ENCODE measurements at places on chromosomes 13 and 19.

DNA sequence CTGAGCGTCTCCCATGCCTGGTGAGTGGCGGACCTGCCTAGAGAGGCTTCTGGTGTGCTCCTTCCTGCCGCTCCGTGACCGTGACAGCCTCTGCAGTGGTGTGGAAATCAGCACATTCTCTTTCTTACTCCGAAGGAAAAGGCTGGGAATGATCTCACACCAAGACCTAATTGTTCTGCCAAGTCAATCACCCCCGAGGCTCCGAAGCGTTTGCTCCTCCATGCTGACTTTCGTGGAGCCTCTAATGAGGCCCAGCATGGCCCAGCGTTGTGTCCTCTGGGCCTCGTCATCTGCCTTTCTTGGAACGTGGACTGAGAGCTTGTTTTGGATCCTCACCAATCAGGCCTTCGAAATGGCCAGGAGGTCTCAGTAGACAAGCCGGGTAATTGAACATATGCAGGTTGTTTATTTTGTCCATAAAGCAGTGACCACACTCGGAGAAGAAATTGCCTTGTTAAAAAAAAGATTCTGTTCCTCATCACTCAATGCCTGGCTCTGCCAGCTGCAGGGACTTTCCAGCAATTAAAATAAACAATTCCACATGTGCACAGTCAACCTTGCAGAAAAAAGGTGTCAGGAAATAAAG is 107.1 kb downstream of the UBL3 start:
- DNase-seq, result no peak

- no peak for DNase-seq
Measured at GRCh38 chr19:50002386-50002960, 22.7 kb downstream of the VRK3 start.

- DNase-seq, result no peak
Measured at GRCh38 chr19:33358408-33358807, 15.1 kb upstream of the CEBPG start.

GRCh38 chr13:111874981-111875380 is 192.0 kb upstream of the SOX1 start:
- DNase-seq, result no peak

DNA sequence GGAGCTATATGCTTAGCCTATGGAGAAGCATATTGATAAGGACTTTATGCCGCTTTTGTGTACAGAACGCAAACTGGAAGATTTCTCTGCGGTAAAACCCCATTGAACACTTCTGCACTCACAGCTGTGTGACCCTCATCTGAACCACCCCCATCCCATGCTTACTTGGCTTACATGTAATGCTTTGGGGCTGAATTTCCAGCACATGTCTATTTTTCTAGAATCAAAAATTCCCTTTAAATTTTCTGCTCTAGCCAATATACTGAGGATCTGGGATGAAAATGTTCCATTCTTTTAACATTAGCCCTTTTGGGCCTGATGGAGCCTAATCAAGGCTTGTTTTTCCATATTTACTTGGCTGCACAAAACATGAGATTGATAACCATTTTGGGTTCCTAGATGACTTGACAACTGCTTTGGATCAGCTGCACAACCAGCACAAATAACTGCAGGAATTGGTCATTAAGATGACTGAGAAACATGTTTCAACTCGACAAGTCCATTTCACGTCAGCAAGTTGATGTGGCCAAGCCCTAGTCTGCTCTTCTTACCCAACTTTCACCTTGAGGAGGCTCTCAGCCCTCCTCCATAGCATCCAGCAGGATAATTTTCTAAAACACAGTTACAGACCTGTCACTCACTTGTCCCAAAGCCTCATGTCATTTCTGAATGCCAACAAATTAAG is 52.4 kb downstream of the TNFSF11 start:
- no peak for DNase-seq

DNA sequence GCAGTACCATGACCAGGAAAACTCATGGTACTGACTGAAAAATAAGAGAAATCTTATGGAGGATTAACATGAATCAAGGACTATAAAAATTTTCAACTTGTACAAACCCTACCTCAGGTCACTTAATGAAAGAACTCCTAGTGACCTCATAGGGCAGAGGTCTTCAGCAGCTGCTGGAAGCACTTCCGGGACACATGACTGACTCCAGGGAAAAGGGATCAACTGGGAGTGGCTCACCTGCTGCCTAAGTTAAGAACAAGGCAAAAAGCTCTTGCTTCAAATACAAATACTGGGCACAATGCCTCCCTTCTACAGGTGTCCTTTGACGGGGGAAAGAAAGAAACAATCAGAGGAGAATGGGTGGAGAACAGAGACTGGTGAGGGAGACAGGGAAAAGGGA is 18.6 kb downstream of the DOCK9 start:
- DNase-seq, result no peak

GRCh38 chr13:37241786-37242185 is 136.3 kb upstream of the CSNK1A1L start:
- no peak for DNase-seq

DNA sequence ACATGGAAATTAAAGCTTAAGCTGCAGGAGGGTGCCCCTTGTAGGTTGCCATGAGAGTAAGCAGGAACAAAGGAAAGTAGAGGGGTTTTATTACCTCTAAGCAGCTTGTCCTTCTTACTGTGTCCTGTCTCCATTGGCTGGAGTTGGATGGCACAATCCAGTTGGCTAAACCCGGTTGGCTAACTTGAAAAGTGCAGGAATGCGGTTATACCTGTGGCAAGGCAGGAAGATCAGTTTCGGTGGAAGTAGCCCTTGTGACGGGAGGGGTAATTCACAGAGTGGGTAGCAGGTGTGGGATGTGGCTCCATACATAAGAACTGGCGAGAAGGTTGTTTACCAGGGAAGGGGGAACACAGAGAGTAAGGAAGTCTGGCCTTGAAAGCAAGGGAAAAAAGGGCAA is 3.2 kb downstream of the ZNF726 start:
- DNase-seq, result no peak

- peak; percentile 3 for DNase-seq
Measured at GRCh38 chr13:28493740-28494503, 1.0 kb downstream of the FLT1 start.

DNA sequence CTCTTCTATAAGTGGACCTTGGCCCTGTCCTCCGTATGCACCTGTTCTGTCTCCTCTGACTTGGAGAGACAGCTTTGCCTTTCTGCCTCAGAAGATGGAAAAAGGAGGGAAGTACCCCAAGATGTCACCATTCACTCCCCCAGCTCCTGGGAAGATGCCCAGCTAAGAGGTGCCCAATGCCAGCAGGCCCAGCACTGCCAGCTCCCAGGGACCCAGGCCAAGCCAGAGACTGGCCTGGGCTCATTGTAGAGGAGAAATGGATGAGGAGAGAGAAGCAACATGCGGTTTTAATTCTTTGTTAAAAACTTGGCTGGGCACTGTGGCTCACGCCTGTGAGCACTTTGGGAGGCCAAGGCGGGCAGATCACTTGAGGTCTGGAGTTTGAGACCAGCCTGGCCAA is 111.5 kb upstream of the ZNF507 start:
- no peak for DNase-seq

- DNase-seq, result no peak
Measured at GRCh38 chr13:29993196-29993595, 142.8 kb upstream of the UBL3 start.

GRCh38 chr13:109215377-109215776 is 571.0 kb downstream of the IRS2 start:
- no peak for DNase-seq

DNA sequence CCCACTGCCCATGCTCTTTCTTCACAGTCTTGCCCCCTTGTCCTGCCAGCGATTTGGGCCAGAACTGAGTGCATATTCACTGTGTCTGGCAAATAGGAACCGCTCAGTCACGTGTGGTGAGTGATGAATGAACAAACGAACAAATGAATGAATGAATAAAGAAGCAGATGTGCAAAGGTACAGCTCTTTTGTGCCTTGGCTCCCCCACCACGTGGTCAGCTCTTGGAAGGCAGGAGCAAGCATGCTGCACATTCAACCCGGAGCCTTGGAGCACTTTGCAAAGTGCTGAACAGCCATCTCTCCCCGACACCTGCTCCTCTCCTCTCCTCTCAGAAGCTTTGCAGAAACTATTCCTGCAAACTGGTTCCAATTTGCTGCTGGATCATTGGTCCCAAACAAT is 52.4 kb downstream of the LATS2 start:
- DNase-seq, result no peak

DNA sequence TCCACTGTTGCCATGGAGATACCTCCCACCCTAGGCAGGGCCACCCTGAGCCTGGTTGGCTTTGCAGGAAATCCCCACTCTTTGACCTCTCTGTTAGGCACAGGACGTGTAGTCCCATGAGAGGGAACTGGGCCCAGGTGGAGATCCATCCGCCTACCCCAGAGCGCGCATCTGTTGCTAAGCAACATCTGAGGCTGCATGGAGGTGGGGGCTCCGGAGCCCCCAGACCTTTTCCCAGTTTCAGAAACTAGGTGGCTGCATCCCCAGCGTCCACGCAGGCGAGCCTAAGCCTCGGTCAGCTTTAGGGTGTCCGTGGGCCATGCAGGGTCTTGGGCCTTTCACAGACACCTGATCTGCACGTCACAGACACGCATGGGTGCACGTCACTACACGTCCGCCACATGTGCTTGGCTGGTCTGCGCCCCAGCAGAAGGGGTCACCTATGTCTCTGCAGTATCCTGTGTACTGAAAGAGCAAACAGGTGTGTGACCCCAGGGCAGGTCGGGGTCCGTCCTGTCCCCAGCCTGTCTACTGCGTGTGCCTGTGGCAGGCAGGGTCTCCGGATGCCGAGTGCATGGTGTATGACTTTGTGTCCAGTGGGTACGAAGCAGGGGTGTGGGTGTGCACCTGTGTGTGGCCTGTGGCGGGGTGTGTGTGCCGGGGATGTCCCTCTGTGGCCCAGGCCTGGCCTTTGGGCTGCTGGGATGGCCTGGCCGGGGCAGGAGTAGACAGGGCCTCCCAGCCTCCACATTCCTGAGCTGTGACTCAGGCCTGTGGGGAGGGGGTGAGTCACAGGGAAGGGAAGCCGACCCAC is 4.1 kb upstream of the CIRBP start:
- DNase-seq, result no peak

GRCh38 chr13:52599037-52599847 is 43.0 kb upstream of the HNRNPA1L2 start:
- DNase-seq, result no peak

GRCh38 chr19:40512473-40513344 is 45.9 kb downstream of the SPTBN4 start:
- DNase-seq, result no peak

GRCh38 chr13:101475536-101475935 is 23.1 kb downstream of the ITGBL1 start:
- DNase-seq, result no peak

GRCh38 chr19:34985249-34986022 is 14.7 kb upstream of the GRAMD1A start:
- peak; percentile 61 for DNase-seq

DNA sequence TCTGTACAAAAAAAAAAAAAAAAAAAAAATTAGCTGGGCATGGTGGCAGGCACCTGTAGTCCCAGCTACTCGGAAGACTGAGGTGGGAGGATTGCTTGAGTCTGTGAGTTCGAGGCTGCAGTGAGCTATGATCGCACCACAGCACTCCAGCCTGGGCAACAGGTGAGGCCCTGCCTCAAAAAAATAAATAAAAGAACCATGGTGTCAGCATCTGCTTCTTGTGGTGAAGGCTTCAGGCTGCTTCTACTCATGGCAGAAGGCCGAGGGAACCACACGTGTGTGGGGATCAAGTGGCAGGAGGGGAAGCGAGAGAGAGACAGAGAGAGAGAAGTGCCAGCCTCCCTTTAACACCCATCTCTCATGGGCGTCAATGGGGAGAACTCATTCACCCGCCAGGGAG is 13.5 kb downstream of the BCL3 start:
- DNase-seq, result no peak

GRCh38 chr19:19687090-19687489 is 18.5 kb downstream of the ZNF101 start:
- no peak for DNase-seq

GRCh38 chr19:58009666-58010301 is 7.2 kb upstream of the ZNF606 start:
- DNase-seq, result peak; percentile 40

- DNase-seq, result no peak
Measured at GRCh38 chr13:39321574-39321973, 281.4 kb downstream of the LHFPL6 start.

GRCh38 chr13:75635101-75635827 is 866 bp upstream of the LMO7 start:
- no peak for DNase-seq

GRCh38 chr13:26219726-26220125 is 2.4 kb downstream of the RNF6 start:
- DNase-seq, result no peak

DNA sequence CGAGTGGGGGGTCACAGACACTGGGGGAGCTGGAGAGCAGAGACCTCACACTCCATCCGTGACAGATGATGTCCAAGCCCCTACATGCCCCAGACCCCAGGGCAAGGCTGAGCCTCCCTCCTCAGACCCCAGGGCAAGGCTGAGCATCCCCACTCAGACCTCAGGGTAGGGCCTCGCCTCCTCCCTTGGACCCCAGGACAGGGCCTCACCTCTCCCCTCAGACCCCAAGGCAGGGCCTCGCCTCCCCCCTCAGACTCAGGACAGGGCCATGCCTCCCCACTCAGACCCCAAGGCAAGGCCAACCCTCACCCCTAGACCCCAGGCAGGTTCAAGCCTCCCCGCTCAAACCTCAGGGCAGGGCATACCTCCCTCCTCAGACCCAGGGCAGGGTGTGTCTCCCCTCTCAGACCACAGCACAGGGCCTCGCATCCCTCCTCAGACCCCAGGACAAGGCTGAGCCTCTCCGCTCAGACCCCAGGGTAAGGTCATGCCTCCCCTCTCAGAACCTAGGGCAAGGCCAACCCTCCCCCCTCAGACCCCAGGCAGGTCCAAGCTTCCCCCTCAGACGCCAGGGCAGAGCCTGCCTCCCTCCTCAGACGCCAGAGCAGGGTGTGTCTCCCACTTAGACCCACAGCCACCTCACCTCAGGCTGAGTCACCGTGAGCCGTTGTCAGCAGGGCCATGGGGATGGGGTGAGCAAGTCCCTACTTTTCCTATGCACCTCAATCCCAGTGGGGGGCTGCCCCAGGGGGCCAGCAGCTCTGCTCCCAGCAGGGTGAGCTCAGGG is 1.7 kb upstream of the S1PR4 start:
- DNase-seq, result peak; percentile 88

DNA sequence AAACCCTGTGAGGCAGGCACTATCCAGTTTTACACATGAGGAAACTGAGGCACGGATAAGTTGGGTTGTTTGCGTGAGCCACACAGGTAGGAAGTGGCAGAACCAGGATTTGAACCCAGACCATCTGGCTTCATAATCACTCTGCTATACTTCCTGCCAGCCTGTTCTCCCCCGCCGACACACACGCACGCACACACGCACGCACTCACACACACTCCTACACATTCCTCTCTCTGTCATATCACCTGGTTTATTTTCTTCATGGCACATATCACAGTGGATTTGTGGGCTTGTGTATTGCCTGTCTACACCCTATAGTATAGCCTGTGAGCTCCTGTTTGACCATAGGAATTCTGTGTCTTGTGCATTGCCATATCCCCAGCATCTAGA is 140.0 kb downstream of the SIPA1L3 start:
- DNase-seq, result peak; percentile 51

GRCh38 chr13:110618167-110618566 is 2.8 kb downstream of the NAXD start:
- no peak for DNase-seq

GRCh38 chr19:46428239-46429135 is at the start of gene PNMA8C:
TSS of gene PNMA8C (minus strand) at chr19:46428936. CDS start at chr19:46428359, 577 bp downstream.
- DNase-seq, result peak; percentile 65

Measured in CD4-positive, alpha-beta T cell treated with Interleukin-17A for 4 hours (primary cell).